ENCODE measurements at places on chromosomes 11 and 22.

DNA sequence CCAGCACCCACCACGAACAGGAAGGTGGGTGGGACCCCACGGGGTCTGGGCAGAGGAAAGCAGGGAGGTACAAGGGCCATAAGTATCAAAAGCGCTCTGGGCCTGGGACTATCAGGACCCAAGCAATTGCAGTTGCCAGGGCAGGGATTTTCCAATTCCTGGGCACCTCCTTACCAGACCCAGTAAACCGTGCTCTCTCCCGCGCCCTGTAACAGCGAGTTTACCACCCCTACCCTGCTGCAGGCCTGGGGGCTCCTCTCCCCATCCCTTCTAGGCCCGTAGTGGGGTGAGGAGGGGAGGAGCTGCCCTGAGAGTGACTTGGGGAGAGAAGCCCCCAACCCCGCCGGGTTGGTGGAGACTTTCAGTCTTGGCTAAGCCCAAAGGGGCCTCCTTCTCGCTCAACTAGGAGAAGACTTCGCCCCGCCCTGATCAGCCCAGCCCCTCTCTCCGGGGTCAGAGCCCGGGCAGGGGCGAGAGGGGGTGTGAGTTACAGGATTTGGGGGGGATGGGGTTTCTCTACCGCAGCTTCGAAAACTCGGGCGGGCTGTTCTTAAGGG is 5.4 kb downstream of the PAX6 start:
- H3K4me1 ChIP-seq = no peaks in the 10 kb centered on the region
- H3K36me3 ChIP-seq = no peaks in the 10 kb centered on the region
- H3K27me3 ChIP-seq = peaks cover 34% of the 10 kb centered on the region
- no peak overlapping the region for H3K4me3 ChIP-seq

GRCh38 chr11:131977231-131977630 is 606.8 kb downstream of the NTM start:
- no peaks in the 10 kb centered on the region for H3K36me3 ChIP-seq
- no peak for DNase-seq
- no peaks in the 10 kb centered on the region for H3K4me1 ChIP-seq
- H3K27me3 ChIP-seq = no peaks in the 10 kb centered on the region
- H3K27ac ChIP-seq = no peak overlapping the region

GRCh38 chr11:68954836-68955606 is 25.8 kb downstream of the MRGPRD start:
- no peaks in the 10 kb centered on the region for H3K36me3 ChIP-seq
- H3K27me3 ChIP-seq = no peaks in the 10 kb centered on the region
- H3K4me1 ChIP-seq = peaks cover 3% of the 10 kb centered on the region
- DNase-seq = no peak

DNA sequence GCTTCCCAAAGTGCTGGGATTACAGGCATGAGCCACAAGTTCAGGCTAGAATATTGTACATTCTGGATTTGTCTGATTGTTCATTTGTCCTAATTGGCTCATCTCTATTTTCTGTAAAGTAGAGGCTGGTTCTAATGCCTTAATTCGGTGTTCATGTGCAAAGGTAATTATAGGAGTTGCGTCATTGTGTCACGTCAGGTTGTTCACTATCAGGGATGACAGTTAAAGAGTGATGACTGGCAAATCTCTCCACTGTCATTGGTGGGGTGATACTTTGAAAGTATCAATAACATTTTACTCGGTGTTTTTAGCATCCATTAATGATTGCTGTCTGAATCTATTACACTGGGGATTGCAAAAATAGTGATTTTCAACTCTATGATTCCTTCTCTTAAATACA is 103.5 kb downstream of the HIPK3 start:
- no peak overlapping the region for H3K27ac ChIP-seq
- no peak overlapping the region for H3K4me3 ChIP-seq
- H3K4me1 ChIP-seq = no peaks in the 10 kb centered on the region
- H3K27me3 ChIP-seq = no peaks in the 10 kb centered on the region
- no peaks in the 10 kb centered on the region for H3K36me3 ChIP-seq

DNA sequence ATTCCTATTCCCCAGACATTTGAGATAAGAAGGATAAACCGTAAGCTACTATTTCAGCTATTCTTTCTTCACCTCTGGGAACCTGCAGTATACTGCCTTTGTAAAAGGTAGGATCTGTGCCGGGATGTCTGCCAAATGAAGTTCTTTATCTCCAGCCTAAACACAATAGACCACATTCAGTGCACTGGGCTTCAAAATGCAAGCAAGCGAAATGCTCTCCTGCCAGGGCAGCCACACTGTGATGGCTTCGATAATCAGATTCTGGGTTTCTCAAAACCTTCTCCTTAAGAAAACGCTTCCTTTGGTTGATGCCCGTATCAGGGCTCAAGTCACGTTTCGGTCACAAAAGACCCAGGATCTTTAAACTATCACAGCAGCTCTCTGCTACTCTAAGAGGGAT is 299.5 kb upstream of the B3GAT1 start:
- peaks cover 17% of the 10 kb centered on the region for H3K27me3 ChIP-seq
- H3K36me3 ChIP-seq = no peaks in the 10 kb centered on the region

DNA sequence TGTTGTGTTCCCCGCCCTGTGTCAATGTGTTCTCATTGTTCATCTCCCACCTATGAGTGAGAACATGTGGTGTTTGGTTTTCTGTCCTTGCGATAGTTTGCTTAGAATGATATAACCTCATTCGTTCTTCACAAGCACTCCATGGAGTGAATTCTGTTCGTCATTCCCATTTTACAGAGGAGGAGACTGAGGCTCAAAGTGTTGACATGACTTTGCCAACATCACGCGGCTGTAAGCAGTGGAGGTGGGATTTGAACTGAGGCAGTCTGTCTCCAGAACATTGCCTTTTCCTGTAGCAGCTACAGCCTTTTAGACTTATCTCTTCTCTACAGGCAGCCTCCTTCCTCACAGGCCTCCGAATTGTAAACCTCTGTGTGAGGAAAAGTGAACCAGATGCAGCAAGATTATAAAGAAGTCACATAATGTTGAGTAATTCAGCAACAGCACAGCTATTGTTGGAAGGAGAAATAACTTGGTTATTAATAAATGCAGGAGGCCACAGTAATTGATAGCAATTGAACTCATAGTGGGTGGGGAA is 74.6 kb downstream of the MYO18B start:
- no peak overlapping the region for H3K4me3 ChIP-seq
- DNase-seq = no peak
- H3K36me3 ChIP-seq = no peaks in the 10 kb centered on the region
- no peak overlapping the region for H3K27ac ChIP-seq
